ENCODE measurements at places on chromosomes 7 and 10.

GRCh38 chr10:33674986-33675599, 340.6 kb upstream of the NRP1 start:
- DNase-seq: no peak

DNA sequence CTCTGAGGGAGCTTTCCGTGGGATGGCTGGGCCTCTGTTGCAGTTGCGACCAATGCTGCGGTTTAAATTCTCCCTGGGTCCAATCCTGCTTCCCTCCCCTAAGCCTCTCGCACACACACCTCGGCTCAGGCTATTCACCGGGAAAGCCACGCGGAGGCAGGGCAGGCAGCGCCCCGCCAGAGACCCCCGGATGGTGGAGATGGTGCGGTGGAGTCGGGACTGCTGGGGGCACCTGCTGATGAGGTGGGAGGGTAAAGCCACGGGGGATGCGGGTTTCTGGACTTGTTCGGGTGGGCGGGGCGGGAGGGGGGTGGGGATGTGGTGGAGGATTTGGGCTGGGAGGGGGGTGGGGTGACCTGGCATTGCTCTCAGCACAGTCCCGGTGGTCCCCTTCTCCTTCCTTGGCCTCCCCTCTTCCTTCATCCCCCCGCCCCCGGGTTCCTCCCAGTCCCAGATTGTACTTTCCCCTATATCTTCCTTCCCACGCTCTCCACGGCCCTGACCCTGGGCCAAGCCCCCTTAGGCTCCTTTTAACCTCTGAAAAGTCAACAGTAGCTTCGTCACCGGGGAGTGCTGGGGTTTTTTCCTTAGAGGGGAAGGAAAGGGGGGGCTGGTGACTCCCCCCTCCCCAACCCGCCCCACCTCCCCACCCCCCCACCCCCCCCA, 16.4 kb downstream of the UNCX start:
- DNase-seq: no peak

DNA sequence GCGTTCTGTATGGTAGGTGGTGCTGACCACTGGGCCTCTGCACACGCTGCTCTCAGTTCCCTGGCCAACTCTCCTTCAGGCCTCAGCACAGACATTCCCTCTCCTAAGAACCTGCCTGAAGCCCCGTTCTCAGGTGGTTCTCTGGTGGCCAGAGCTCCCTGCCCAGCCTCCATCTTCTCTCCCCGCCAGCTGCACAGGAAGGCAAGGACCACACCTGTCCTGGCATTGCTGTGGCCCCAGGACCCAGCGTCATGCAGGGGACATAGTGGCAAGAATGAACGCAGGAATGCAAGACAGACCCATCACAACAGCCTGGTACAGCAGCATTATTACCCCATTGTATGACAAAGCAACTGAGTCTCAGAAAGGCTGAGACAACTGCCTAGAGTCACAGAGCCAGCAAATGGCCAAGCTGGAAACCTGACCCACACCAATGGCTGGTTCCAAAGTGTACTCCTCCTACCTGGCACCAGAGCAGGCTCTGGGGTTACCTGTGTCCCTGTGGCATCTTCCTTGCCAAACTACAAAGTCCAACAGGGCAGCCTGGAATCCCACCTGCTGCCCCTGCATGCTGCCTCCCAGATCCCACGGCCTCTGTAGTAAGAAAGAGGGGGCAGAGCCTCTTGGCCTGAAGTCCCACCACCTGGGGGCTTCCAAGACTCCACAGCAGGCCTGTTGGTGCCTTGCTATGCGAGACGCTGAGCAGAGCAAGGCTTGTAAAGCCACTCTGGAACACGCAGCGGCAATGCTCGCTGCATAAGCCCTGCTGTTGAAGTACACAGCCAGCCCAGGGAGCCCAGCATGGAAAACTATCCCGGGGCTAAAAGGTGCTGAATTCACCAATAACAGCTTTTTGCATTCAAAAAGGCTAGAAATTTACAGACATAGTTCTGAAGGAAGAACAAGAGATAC, 73.3 kb downstream of the CHST15 start:
- DNase-seq: no peak

GRCh38 chr7:30867483-30867882, 44.2 kb upstream of the AQP1 start:
- no peak for DNase-seq

DNA sequence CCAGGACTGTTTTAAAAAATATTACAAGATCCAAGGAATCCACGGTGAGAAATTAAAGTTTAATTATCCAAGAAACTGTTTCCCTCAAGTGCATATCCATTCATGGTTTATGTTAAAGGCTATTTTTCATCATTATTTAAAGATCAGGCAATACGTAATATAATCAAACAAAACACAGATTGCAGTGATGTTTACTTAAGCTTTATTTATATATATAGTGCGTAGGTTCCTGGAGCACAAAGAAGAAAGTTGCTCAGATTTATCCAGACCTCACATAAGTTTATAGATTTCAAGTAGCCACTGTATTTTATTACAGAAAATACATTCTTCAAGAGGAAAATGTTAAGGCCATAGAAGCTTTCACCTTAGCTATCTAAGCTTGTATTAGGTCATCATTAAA, 210.0 kb upstream of the KLF14 start:
- DNase-seq: no peak

- peak; percentile 80 for DNase-seq
These were observed 17.1 kb downstream of the ARHGAP21 start for GRCh38 chr10:24706479-24707118.

GRCh38 chr10:52965938-52966401, 193.4 kb upstream of the MBL2 start:
- DNase-seq: no peak

GRCh38 chr10:94424714-94425337, 22.5 kb downstream of the TBC1D12 start:
- DNase-seq: no peak

- DNase-seq: no peak
These were observed 595 bp downstream of the TBL2 start for GRCh38 chr7:73577627-73578341.

- peak; percentile 48 for DNase-seq
These were observed 411.1 kb downstream of the GFRA1 start for GRCh38 chr10:115861864-115862263.

GRCh38 chr10:122682522-122682921, 17.1 kb downstream of the C10orf120 start:
- no peak for DNase-seq

GRCh38 chr10:124123156-124123555, 29.8 kb upstream of the CHST15 start:
- no peak for DNase-seq

GRCh38 chr10:20017961-20018360, 201.7 kb downstream of the PLXDC2 start:
- no peak for DNase-seq

DNA sequence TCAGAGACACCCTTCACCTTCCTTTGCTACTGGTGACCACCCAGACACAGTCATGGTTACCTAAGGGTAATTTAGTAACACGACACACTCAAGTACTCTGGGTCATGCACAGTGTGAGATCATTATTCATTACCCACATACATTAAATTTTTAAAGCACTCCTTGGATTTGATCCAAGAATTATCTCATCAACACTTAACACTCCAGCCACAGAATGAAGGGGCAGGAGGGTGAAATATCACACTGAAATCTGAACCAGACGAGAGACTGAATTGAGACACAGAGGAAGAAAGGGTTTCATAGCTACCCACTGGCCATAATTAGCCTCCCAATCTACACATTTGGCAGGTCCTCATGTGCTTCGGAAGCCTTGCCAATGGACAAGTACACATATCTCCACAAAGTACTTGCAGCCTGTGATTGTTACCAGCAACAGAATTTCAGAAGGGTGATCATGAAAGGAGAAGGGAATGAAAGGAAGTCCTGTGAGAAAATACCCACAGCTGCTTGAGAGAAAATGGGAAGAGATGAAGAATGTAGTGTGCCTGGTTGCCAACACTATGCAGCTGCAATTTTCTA, 189.3 kb downstream of the POLR1F start:
- DNase-seq: no peak

DNA sequence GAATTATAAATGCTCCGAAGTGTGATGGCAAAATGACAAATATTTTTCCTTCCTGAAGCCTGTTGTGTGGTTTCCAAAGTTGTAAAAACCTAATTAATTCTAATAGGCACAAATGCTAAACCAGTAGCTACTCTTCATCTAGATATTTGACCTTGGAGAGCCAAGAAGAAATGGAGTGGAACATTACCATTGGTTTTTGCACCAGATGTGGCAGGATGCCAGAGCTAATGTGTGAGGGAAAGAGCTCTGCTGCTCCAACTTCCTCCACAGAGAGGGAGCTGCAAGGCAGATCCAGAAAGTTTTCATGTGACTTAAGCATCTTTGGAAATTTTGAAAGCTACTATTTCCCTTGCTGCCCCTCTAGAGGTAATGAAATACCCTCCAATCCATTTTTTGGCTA, 65.1 kb upstream of the HPS1 start:
- DNase-seq: no peak

DNA sequence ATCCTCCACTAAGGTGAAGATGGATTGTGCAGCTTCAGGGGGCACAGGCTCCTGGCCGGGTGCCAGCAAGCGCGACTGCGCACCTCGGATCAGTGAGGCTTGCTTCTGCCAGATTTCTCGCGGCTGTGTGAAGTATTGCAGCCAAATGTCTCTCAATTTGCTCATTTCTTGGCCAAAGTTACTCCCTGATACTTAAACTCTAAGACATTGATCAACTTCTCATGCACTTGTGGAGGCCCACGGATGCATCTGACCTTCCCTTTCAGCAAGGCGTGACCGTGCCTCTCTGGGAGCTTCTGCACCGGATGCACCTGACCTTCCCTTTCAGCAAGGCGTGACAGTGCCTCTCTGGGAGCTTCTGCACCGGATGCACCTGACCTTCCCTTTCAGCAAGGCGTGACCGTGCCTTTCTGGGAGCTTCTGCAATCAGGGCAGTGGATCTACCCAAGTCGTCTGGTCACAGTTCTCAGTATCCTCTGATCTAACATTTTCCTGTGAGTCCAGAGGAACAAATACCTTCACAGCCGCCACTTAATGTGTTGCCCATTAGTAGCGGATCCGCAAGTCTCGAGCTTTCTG, 248.3 kb downstream of the ADARB2 start:
- no peak for DNase-seq
